ENCODE measurements at places on chromosomes 3 and 15.

GRCh38 chr3:125033616-125034015 lies 22.2 kb downstream of the HEG1 start:
- DNase-seq, result no peak

DNA sequence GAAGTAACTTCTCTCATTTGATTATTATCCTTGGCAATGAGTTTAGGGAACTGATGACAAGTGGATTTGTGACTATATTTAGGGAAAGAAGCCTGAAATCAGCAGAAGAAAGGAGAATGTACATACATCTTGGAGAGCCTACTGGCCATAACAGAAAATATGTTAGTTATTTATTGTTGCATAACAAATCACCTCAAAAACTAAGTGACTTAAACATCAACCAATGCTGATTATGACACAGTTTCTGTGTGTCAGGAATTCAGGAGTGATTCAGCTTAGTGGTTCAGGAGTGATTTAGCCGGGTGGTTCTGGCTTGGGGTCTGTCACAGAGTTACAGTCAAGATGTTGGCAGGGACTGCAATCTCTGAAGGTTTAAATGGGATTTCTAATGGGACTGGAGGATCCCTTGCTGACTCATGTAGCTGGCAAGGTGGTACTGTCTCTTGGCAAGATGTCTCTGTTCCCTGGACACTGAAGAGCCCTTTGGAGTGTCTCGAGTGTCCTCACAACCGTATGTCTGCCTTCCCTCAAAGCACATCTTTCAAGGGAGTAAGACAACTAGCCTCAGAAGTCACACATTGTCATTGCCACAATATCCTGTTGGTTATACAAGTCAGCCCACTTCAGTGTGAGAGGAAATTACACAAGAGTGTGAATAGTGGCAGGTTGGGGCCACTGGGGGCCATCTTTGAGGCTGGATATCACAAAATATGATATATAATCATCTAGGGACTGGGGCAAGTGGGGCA lies 248.9 kb downstream of the SV2B start:
- peak; percentile 2 for DNase-seq

DNA sequence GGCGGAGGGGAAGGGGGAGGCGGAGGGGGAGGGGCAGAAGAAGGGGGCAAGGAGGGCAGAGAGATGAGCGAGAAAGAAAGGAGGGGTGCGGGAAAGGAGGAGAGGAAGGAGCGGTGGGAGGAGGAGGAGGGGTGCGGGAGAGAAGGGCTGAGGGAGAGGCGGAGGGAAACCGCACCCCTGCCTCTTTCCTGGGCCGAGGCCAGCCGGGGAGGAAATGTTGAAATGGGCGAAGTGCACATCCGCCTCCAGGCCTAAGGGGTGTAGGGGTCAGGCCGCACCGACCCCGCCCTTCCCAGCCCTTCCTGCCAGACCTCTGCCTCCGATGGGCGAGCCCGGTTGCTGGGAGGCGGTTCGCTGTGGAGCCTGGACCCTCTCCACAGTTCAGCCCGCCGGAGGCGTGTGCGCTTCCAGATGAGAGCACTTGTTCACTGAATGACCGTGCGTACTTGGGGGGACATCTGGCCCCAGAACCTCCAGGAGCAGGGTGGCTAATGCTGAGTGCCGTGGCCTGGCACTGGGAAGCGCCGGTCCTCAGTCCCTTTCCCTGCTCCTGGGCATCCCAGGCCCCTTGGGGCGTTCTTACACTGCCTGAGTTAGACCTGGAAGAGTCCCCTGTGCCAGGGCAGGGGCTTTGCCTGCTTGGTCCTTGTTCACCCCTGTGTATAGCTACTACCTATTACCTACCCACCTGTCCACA lies 110.3 kb upstream of the KLF13 start:
- peak; percentile 65 for DNase-seq

- peak; percentile 27 for DNase-seq
Observed at GRCh38 chr3:123642182-123642956, 57.5 kb upstream of the HACD2 start.

DNA sequence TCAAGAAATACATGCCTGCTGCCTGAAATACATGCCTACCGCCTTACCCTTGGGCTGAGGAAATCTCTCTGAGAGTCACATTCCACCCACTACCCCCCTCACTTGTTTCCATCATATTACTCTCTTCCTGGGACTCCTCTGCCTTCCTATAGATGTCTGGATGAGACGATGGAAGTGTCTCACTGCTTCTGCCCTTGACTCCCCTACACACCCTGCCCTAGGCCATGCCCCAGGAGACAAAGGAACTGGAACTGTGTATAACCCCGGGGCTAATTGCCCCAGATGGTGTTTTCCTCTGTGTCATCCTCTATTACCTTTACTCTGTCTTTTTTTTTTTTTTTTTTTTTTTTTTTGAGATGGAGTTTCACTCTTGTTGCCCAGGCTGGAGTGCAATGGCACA lies 102.0 kb downstream of the GTPBP8 start:
- no peak for DNase-seq

DNA sequence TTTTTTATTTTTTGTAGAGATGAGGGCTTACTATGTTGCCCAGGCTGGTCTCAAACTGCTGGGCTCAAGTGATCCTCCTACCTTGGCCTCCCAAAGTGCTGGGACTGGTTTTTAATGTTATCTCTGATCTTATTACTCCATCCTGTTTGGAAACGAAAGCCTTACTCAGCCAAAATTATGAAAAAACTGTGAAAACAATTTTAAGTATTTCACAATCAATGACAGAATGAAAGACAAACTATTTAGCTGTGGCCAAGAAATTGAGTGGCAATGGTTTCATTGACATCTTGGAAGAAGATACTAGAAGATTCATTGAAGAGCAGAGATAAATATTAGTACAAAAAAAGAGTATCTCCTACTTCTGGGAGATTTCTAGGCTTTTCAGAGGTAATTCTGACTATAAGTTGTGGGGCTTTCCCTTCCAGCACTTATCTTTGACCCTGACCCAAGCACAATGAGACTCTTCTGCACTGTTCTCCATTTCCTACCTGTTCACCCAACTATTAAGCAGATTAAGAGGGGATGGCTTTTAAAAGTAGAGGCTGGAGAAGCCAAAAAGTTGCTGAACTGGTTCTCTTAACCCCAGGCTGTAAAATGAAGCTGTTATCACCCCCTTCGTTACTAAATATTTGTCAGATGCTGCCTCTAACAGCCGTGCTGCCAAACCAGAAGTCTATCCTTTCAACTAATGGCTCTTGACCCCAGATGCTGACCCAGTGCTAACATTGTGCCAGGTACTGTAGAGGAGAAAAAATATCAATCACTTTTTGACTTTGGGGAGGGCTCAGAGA lies 14.2 kb upstream of the SLC25A36 start:
- DNase-seq, result no peak

DNA sequence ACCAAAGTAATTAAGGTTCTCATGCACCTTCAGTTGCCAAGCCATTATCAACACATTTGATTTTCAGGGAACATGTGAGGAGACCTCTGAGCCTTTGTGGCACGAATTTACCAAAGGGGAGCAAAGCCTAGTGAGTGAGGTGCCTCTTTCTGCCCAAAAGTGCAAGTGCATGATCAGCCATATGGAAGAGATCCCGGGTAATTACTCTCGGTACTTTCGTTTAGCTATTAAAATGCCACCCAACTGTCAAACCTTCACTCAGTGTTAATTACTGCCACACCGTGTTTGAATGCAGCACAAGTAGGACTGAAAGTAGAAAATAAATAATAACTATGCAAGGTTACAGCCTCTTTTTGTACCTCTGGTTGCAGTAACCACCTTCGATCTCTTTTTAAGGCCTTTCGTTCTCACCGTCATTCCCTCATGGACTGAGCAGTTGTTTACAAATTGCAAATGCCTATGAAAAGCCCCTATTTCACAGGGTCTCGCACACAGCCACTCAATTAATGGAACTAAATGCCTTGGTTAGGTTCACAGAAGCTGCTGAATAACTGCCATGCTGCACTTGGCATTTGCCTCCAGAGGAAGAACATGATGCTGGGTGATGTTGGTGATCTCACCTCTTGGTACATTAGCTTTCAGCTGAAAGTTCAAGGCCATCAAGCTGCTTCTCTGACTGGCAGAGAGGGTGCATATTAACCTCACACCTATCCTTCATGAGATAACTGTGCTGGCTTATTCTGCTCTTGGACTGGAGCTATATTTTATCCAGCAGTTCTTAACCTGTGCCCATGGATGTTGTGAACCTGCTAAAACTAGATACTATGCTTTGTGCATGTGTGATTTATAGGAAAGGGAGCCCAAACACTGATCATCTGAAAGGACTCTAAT lies 69.9 kb downstream of the TNIK start:
- DNase-seq, result no peak

GRCh38 chr3:161219495-161219894 lies 1.6 kb upstream of the NMD3 start:
- DNase-seq, result no peak

DNA sequence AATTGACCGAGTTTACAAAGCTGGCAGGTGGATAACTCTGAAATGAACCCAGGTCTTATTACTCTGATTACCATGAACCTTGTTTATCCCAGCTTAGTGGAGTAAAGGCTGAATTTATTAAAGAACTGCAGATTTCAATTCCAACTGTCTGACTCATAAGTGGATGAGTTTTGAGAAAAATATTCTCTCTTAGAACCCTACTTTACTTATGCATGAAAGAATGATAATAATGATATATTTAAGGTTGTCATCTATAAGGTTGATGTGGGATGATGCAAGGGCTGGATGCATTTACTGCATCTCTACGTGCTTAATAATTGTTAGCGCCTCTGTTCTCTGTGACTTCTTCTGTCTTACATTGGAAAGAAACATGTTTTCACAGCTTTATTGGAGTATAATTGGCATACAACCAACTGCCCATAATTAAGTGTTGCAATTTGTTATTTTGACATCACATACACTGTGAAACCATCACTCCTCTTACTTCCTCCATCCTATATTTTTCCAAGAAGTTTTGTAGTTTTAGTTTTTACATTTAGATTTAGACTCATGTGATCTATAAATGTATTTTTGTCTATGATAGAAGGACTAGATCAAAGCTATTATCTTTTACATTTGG lies 771.2 kb upstream of the ARRDC4 start:
- DNase-seq, result no peak

DNA sequence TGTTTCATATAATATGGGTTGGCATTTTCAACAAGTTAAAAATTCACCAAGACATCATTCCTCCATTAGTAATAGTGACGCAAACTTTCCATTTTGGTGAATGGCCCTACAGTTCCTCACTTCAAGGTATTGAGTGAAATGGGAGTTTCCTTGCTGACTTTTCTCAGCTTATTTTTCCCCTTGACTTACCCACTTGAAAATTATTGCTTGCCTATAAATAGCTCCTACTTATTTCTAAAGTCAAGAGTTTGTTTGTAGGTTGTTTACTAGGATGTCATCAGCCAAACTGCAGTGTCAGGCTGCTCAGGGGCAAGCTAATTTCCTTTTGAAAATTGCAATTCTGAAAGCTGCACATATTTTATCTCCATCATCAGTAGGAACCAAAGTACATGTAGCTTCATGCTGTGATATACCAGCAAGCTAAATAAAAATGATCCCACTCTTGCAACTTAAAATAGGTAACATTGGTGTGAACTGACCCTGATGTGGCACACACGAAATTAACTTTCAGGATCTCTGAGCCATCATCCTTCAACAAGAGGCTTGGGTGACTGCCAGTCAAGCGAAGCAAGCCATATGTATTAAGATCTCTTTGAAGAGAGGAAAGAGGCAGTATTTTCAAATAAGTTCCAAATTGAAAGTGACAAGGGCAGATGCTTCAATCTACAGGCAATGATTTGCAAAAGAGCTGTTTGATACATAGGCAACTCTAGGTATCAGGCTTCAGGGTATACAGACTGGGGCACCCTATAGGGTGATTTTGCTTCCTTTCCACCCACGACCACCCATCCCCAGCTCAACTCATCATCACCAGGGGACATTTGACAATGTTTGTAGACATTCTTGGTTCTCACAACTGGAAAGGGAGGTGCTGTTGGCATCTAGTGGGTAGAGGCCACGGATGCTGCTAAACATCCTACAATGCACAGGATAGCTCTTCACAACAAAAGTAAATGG lies 66.8 kb upstream of the RASGRP1 start:
- DNase-seq, result no peak

- no peak for DNase-seq
Observed at GRCh38 chr3:169146179-169146665, 517.3 kb downstream of the MECOM start.

DNA sequence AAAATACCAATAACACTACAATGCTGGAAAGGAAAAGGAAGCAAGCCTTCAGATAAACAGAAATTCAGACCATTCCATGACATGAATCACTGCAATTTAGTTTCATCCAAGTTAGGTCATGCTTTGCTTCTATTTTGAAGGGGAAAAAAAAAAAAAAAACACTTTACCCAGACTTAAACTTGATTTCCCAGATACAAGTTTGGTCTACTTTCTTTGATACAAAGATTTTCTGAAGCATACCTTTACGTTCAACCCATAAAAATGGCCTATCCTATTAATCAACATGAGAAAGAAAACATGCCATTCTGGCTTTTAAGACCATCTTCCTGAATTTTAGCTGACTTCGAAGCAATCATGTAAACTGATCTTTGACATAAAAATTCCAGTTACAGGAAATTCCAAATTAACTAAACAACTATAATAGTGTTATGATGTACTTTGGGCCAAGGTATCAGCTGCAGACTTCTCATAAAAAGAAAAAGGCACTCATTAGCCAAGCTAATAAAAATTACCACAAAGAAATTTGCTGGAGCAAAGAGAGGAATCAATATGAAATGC lies 12.6 kb downstream of the OSBPL10 start:
- no peak for DNase-seq

- DNase-seq, result no peak
Observed at GRCh38 chr3:81674690-81675089, 86.8 kb downstream of the GBE1 start.

DNA sequence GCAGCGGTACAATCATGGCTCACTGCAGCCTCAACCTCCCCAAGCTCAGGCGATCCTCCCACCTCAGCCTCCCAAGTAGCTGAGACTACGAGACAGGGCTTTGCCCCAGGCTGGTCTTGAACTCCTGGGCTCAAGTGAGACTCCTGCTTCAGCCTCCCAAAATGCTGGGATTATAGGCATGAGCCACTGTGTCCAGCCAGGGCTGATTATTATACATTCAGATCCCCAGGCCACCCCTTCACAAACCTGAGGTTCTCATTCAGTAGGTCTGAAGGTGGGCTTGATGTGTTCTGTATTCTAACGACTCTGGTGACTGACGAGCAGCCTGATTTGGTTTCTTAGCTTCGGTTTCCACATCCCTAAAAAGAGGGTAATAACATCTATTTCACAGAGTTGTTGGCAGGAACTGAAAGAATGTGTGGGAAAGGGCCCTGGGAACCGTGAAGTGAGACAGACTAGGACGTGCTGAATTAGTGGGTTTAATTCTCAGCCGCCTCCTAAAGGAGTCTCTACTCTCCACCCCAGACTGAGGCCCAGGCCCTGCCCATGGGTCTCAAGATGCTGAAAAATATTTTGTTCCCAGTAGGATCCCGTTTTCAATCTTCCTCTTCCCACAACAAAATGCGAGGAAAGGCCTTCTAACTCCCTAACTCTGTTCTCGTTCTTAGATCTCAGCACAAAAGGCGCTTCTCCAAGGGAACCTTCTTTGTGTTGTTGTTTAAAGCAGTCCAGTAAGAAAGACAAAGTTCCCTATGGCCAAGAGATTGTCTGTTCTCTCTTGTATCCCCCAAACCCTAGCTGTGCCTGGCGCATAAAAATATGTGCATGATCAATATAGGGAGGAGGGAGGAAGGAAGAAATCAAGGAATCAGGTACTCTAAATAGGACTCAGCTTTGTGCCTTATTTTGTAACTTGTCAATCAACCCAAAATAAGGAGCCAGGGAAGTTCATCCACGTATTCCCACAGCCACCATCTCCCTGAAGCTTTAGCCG lies 210.0 kb upstream of the TOPAZ1 start:
- no peak for DNase-seq
